ENCODE measurements at places on chromosomes 13 and 19.

DNA sequence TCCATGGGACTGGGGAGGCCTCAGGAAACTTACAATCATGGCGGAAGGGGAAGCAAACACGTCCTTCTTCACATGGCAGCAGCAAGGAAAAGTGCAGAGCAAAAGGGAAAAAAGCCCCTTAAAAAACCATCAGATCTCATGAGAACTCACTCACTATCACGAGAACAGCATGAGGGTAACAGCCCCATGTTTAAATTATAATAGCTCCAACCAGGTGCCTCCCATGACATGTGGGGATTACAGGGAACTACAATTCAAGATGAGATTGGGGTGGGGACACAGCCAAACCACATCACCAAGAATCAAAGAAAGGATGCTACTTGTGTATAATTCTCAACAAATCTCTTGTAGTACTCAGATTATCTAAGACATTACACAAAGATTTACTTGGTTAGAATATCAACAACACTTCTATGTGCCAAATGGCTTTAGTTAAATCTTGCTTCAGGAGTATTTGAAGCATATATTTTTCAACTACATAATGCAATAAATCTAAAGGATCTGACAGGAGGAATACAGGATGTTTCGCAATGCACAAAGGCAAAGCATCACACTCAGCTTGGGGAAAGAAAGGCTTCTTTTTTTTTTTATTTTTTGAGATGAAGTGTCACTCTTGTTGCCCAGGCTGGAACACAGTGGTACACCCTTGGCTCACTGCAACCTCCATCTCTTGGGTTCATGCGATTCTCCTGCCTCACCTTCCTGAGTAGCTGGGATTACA lies 180.0 kb downstream of the LHFPL6 start:
- no peak for DNase-seq

DNA sequence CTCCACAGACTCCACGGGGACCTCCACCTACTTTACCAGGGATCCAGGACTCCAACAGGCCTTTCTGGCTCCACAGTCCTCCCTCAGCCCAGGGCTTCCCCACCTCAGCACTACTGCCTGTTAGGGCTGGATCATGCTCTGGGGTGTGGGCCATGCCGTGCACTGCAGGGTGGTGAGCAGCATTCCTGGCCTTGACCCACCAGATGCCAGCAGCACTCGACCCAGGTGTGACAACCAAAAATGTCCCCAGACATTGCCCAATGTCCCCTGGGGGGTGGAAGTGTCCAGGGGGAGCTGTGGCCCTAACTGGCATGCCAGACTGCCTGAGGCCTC lies 42.0 kb downstream of the EPS15L1 start:
- no peak for DNase-seq

- DNase-seq = peak; percentile 57
Measured at GRCh38 chr13:98839856-98840769, 87.6 kb upstream of the SLC15A1 start.

DNA sequence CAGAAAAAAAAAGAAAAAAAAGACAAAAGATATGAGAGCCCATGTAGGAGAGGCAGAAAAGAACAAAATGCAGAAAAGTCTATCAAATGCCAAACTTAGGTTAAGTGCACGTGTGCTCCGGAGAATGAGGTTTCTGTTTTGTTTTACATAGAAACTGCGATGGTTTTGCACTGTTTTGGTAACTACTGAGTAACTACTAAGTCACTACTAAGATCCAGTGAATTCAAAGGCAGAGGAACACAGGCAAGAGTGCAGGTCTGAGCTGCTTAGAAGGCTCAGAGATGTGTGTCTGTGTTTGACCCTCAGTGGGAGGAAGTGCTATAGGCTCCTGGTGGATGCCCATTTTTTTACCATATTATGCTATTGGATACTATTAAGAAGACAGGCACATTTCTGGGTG lies 299.3 kb downstream of the NDFIP2 start:
- no peak for DNase-seq

DNA sequence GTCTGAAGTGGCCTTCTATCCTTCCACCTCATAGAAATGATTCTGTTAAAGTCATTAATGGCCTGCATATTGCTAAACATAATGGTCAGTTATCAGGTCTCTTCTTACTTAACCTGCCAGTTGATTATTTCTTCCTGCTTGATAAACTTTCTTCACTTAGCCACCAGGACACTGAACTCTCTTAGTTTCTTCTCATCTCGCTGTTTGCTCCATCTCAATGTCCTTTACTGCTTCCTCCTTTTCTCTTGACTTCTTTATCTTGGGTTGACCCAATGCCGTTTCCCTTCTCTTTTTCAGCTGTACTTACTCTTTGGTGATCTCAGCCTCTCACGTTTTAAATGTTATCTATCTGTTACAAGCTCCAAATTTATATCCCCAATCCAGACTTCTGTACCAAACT lies 17.1 kb upstream of the CLC start:
- DNase-seq = no peak

DNA sequence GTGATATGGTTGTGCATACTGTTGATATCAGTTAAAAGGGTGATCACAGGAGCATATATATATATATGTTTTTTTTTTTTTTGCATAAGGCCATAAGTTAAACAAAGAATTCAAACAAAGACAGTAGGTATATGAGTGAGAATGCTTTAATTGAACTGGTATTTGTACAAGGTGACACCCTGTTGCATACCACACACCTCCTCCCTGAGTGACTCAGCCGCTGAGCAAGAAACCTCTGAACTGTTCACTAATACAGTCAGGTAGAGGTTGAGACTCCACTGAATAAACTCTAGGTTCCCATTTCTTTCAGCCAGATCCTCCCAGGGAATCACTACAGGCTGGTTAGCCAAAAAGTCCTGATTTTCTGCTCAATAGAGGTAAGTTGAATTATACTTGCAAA lies at the start of gene SCEL:
SCEL (plus strand) TSS at position 259 of the 400 bp plus-strand sequence. CDS start 20,170 bp downstream, outside the sequence.
- DNase-seq = no peak

DNA sequence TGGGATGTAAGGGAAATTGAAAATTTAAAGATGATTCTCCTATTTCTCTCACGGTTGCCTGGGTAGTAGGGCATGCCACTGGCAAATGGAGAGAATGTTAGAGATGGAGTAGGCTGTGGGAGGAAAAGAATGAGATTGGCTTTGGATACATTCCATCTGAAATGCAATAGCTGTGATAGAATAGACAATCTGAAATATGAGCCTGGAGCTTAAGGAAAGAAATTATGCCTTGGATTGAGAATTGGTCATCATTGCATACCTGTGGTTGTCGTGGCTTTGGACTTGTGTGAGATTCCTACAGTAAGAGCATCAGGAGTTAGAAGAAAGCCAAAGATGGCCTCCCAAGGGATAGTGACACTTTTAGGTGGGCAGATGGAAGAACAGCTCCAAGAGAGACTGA lies 305.1 kb upstream of the SLC10A2 start:
- DNase-seq = no peak

DNA sequence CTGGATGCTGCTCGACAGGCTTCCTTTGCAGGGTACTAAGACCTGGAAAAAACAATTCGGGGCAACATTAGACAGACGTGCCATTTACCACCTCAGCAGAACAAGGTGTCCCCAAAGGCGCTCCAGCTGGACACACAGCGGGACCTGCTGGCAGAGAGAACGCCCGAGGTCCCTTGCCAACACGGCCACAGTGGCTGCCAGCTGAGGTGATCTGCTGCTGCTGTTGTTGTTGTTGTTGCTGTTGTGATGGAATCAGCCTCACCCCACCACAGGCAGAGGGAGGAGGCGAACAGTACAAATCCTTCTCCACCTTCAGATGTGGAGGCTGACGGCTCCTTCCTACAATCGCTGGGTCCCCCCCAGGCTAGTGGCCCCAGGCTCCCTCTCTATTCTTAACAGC lies 25.2 kb downstream of the ANKRD27 start:
- DNase-seq = no peak

GRCh38 chr13:20616059-20616797 lies 49.3 kb downstream of the IFT88 start:
- no peak for DNase-seq

GRCh38 chr13:52344108-52344507 lies 61.9 kb downstream of the THSD1 start:
- DNase-seq = no peak

- no peak for DNase-seq
Measured at GRCh38 chr13:26465514-26465913, 92.0 kb upstream of the WASF3 start.

DNA sequence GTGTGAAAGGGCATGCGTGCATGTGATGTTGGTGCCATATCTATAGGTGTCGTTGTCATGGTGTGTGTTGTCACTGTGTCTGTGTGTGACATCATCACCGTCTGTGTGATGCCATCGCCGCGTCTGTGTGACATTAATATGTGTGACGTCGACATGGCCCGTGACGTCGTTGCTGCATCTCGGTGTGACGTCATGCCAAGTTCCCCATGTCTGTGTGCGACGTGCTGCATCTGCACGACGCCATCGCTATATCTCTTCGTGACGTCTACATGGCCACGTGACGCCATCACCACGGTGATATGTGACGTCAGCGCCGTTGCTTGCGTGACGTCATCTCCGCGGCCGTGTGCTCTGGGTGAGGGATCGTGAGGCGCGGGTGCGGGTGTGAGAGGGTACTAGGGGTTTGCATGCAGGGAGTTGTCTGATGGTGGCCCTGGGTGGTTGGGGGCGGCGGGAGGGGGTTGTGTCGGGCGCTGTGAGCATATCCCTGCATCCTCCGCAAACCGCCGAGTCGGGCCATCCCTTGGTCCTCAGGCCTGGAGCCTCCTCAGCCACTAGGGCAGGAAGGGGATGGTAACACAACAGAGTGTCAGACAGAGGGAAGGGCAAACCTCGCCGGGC lies 14.6 kb downstream of the GTPBP3 start:
- no peak for DNase-seq

DNA sequence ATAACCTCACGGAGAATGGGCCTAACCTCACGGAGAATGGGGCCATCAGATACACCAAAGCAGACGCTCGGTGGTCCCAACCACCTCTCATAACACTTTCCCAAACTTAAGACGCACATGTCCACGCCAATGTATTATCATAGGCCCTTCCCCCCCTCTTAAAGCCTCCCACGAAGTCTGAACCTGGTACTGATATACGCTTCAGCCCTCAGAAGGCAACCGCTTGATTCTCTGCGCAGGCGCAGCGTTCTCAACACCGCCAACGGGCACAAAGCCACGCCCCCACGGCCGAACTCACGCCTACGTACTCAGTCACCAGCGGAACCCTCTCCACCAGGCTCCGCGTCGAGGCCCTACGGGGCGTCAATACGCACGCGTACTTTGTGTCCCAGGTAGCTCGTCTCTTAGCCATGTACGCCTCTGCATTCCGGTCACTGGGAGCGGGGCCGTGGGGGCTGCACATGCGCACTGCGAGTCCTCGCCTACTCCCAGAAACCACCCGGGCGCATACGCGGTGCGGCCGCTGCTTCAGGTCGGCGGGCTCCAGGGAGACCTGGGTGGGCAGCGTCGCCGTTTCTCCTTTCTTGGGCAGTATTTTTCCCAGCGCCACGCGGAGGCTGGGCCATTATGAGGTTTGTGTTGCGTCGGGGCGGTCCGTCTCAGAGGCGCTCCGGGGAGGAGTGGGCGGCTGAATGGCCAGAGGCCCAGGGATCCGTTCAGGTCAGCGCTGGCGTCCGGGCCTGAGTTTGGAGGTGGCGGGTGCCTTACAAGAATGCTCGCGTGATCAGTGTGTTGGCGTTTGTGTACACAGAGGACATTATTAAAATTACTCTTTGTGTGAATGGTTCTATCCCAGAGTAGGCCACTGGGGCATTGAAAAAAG lies 25.3 kb downstream of the ZNF582 start:
- peak; percentile 93 for DNase-seq

- no peak for DNase-seq
Measured at GRCh38 chr13:93388701-93389100, 162.1 kb downstream of the GPC6 start.

DNA sequence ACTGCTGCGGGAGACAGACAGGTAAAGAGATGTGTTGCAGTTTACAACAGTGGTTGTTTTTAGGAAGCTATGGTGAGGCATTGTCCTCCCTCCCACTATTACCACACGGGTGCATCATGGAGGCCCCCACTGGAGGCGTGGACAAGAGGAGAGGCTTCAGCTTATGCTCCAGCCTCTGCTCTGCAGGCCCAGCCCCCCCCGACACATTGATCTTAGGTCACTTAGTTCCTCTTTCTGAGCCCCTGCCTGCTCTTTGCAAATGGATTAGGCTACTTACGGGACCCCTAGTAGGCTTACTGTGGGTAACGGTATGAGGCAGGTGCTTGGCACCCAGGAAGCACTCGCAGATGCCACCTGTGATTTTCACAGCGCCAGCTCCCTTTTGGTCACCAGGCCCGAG lies 123.9 kb downstream of the SLC7A1 start:
- DNase-seq = no peak

DNA sequence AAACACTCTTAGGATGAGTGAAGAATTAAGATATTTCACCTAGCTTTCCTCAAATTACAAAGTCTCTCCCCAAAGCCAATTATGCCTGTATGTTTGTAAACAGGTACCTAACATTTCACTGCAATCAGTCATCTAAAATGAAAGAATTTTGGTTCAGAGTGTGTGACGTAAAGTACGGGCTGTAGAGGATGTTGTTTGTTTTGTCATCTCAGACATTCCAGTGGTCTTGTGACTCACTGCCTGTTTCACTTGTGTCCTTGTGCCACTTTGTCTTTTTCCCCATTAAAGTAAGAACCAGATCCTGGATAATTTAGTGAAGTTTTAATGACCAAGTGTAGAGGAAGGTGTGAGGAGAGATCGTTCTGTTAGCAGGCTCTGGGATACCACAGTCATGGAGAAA lies 28.6 kb upstream of the EID2 start:
- no peak for DNase-seq

DNA sequence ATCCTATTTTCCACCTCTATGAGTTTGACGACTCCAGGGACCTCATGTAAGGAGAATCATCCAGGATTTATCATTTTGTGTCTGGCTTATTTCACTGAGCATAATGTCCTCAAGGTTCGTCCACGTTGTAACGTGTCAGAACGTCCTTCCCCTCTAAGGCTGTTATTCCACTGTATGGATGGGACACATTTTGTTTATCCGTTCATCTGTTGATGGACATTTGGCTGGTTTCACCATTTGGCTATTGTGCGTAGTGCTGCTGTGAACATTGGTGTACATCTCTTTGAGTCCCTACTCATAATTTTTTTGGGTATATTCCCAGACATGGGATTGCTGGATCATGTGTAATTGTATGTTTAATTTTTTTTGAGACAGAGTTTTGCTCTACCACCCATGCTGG lies 21.5 kb downstream of the CRTC1 start:
- no peak for DNase-seq

GRCh38 chr19:27752530-27753184 lies 1460.3 kb downstream of the UQCRFS1 start:
- no peak for DNase-seq

All from left kidney (tissue), 8 donors.